ENCODE measurements at places on chromosomes 1 and 21.

DNA sequence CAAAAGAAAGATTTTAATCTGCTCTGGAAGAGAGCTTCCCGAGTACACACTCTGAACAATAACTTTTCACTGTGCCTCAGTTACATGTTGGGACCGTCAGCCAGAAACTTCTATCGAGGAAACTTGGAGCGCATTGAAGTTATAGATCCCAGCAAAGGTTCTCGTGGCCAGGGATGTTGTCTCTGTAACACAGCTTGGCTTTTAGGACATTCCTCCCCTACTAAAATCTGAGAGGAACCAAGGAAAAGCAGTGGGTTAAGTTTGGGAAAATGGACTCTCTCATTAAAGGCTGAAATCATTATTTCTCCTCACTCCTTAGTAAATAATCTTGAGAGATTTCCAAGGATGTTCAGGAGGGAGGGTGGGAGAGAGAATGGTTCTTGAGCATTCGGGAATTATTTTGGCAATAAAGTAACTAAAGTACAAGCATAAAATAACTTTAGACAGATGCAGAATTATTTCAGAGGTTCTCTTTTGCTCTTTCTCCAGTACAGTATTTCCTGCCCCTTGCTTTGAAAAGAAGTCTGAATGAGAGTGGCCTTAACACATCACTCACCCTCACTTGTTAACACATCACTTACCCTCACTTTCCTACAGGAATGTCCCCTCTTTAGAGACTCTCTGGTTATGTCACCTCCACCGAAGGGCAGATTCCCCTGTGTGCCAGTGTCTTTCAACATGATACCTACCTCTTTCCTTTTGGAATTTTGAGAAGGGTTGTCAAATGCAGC lies 1.8 kb upstream of the NFIA start:
- DNase-seq = peak; percentile 27

GRCh38 chr1:245790441-245790840 lies 635.7 kb downstream of the KIF26B start:
- no peak for DNase-seq

DNA sequence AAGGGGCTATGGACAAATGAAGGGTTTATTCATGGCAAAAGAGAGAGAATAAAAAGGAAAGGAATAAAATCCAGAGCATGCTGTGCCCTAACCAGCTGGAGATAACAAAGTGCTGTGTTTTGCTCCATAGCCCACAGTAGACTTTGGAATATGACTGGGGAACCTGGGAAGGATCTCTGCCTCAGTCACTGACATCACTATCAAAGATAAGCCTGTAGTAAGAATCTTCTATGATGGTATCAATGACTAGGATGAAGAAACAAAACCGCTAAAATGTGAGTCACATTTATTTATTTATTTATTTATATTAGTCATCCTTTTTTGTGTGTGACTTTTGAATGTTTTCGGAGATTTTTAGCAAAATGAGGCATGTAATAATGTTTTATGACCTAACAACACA lies 56.3 kb downstream of the NVL start:
- no peak for DNase-seq

DNA sequence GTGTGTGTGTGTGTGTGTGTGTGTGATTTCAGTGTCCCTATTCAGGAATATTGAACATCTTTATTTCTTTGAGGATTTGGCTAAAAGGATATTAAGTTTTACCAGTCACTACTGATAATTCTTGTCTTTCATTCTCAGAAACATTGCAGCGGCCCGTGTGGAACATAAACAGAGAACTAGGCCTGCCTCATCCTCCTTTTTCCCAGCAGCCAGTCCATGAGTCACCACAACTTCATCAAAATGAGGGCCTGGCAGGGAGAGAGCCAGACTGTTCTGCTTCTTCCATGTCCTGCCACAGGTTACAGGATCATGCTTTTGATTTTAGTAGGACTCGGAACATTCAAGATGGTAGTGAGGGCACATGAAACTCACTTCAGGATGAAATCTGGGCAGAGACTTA lies 50.7 kb downstream of the LRIG2 start:
- no peak for DNase-seq

DNA sequence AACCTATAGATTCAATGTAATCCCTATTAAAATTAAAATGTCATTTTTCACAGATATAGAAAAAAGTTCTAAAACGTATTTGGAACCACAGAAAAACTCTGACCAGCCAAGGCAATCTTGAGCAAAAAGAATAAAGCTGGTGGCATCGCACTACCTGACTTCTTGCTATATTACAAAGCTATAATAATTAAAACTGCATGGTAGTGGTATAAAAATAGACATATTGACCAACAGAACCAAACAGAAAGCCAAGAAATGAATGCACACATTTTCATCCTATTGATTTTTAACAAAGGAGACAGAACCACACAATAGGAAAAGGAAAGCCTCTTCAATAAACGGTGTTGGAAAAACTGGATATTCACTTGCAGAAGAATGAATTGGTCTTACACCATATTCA lies 9.2 kb upstream of the SHISAL2A start:
- DNase-seq = no peak

GRCh38 chr1:74402873-74403272 lies 109.5 kb downstream of the LRRC53 start:
- DNase-seq = no peak

DNA sequence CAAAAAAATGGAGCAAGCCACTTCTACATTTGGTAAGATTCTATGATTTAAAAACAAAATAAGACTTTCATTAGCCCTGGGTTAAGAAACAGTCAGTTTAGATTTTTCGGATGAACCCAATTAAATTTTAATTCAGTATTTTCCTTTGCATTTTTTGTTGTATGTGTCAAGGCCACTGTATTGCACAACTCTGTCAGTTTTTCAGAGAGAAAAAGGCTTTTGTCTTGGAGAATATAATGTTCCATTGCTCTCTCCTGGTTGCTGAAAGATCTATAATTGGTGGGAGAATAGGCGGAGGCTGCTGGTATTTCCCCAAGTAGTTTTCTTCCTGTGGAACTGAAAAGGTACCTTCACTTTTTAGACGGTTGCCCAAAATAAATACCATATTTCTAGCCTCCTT lies 84.6 kb downstream of the NEGR1 start:
- DNase-seq = no peak

DNA sequence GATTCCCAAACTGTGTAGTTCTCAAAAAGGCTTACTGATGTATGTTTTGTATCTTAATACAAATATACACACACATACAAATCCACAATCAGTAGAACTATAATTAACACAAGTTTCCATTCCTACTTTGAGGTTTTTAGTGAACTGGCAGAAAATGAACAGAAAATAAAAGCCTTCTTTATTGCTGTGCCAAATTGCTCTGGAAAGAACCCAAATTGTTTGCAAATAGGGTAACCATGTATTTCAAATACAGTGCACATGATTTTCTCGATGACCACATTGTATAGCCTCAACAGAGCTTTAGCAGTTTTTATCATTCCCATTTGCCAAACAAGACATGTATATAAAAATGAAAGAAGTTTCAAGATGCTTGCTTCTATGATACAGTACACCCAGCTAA lies 173.3 kb downstream of the COL24A1 start:
- no peak for DNase-seq

DNA sequence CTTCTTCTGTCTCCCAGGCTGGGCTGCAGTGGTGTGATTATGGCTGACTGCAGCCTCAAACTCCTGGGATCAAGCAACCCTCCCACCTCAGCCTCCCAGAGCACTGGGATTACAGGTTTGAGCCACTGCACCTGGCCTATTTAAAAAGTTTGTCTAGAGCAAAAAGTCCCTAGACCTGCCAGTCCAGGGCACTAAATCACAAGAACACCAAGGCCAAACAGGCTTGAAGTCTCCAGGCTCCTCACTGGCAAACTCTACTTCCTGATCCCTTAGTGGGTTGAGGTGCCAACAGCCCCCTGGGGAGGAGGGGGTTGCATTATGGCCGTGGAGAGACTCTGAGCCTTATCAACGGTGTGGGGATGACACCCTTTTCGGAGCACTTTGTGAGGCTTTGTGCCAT lies 76.0 kb downstream of the CLIC6 start:
- peak; percentile 8 for DNase-seq

- DNase-seq = no peak
Observed at GRCh38 chr1:232384171-232384883, 245.6 kb downstream of the SIPA1L2 start.

- DNase-seq = no peak
Observed at GRCh38 chr1:98099501-98099900, 178.7 kb upstream of the DPYD start.

DNA sequence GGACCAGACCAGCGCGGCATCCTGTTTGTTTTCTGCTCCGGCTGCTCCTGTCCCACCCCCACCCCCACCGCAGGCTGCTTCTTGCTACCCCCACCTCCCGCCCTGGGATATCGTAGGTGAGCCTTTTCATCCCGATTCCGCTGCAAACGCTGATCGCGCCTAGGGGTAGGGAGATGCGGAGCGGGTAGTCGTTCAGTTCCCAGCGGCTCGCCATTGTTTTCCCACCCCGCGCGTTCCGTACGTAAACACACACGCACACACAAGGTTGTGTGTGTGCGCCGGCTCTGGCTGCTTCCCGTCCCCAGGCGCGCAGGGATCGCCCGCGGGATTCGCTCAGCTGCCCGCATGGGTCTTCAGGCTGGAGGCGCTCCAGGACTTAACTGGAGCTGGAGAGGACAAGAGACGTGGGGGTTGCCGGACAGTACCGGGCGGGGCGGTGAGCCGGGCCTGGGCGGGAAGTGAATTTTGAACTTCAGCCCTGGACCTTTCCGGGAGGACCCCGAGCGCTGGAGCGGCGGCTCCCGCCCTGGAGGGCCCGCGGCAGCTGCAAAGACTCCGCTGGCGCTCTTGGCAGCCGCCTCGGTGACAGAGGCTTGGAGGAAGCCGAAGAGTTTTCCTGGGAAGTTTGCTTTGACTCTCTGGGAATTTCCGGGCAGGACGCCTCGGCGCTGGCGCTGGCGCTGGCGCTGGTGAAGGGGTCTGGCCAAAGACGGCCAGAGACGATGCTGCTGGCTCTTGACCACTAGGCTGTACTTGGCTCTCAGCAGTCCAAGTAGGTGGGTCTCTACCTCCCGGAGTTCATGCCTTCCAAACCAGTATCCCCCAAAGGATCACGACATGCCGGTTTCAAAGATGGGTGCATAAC lies 1.6 kb downstream of the SOX13 start:
- DNase-seq = no peak

DNA sequence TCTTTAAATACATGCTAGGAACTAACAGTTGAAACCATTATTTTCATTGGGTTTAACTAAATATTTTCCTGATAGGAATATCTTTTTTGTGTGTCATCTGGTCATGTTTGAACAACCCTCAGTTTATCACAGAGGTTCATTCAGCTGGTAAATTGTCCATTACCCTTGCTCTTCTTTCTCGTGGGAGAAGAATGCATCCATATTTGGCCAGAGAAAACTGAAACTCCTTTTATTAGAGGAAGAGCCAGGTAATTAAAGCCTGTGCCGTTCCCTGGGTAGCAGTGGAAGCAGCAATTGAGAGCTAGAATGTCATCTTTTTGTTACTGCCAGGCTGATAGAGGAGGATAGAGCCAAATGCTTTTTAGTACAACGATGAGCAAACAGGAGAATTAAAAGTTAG lies 587.2 kb upstream of the ZRANB2 start:
- no peak for DNase-seq

- no peak for DNase-seq
Observed at GRCh38 chr1:230220478-230220877, 153.4 kb downstream of the GALNT2 start.

GRCh38 chr1:26946270-26946669 lies 14.0 kb downstream of the KDF1 start:
- no peak for DNase-seq

DNA sequence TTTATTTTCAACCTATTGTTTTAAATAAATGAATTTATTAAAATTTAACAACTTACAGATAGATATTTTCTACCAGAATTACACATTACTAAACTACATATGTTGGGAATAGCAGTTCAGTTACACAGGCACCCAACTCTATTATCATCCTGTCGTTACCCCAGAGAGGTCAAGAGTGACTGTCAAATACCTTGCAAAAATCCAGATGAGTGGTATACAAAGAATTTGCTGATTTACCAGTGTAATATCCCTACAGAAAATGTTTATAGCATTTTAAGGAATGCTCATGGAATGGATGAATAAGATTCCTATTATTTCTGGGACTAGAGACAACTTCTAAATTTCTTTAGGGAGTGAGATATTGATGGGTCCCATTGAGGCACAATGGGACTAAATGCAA lies 300.7 kb upstream of the RGS18 start:
- DNase-seq = no peak

DNA sequence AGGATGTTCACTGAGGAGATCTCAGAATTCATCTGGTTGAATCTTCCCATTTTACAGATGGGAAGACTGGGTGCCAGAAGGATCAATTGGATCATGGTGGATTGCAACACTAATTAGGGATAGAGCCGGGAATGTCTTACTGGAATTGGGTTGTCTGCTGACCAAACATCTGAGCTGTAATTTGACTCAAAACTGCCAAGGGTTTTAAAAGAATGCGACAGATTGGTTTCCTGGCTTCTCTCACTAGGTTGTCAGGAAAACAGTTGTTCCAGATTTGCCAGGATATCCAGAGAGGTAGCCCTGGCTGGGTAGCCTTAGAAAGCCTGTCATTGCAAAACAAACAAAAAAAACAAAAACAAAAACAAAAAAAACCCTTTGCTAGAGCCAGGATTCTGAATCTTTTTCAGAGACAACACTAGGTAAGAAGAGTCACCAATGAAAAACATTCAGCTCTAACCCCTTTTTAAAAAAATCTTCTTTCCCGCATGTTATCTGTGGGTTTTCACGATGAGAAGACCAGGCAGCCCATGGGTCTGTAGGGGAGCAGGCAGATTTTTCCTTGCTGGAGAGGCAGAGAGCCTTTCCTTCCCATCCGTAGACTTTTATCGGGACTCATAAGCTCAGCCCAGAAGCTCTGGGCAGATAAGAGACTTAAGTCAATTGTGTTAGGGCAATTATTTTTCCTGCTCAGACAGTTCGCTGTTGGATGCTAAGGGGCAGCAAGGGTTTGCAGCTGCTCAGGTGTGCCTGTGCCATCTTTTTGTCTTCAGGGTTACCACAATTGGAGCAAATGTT lies 418.9 kb downstream of the PRDM2 start:
- no peak for DNase-seq

GRCh38 chr1:57003398-57004139 lies 37.8 kb upstream of the C8B start:
- no peak for DNase-seq

GRCh38 chr1:47572731-47573430 lies 135.0 kb downstream of the FOXD2 start:
- no peak for DNase-seq
